ENCODE measurements at places on chromosomes 12 and 14. TPM values are rescaled to one million over a fixed set of nuclear protein-coding genes. Genes with fewer than 3 reads are reported as not detected.

- H3K36me3 ChIP-seq = no peaks in the 10 kb centered on the region
- no peak for DNase-seq
- H3K27me3 ChIP-seq = no peaks in the 10 kb centered on the region
- peak overlapping the region; percentile 27 for H3K27ac ChIP-seq
Observed at GRCh38 chr14:69684461-69685217, 73.2 kb downstream of the SUSD6 start.

Gene RNASE2
- 1.3 TPM for total RNA-seq

Gene GLI1
- total RNA-seq = 0.93 TPM

GRCh38 chr14:23434488-23435222 is 805 bp downstream of the MYH7 start:
- H3K4me1 ChIP-seq = peaks cover 23% of the 10 kb centered on the region
- no peak overlapping the region for H3K4me3 ChIP-seq
- DNase-seq = no peak
- H3K27ac ChIP-seq = no peak overlapping the region

Gene SLCO1A2
- total RNA-seq = not detected

- no peaks in the 10 kb centered on the region for H3K36me3 ChIP-seq
- H3K4me1 ChIP-seq = no peaks in the 10 kb centered on the region
- H3K27me3 ChIP-seq = peaks cover 6% of the 10 kb centered on the region
- H3K4me3 ChIP-seq = no peak overlapping the region
Observed at GRCh38 chr12:5377997-5378592, 53.8 kb upstream of the NTF3 start.

GRCh38 chr12:74171478-74171909 is 366.1 kb upstream of the ATXN7L3B start:
- no peak overlapping the region for H3K27ac ChIP-seq
- H3K4me1 ChIP-seq = no peaks in the 10 kb centered on the region
- H3K4me3 ChIP-seq = no peak overlapping the region
- no peaks in the 10 kb centered on the region for H3K27me3 ChIP-seq
- DNase-seq = no peak

- H3K27ac ChIP-seq = no peak overlapping the region
- no peaks in the 10 kb centered on the region for H3K27me3 ChIP-seq
- no peak overlapping the region for H3K4me3 ChIP-seq
- no peak for DNase-seq
Observed at GRCh38 chr12:100197486-100197885, 3.1 kb upstream of the ACTR6 start.

DNA sequence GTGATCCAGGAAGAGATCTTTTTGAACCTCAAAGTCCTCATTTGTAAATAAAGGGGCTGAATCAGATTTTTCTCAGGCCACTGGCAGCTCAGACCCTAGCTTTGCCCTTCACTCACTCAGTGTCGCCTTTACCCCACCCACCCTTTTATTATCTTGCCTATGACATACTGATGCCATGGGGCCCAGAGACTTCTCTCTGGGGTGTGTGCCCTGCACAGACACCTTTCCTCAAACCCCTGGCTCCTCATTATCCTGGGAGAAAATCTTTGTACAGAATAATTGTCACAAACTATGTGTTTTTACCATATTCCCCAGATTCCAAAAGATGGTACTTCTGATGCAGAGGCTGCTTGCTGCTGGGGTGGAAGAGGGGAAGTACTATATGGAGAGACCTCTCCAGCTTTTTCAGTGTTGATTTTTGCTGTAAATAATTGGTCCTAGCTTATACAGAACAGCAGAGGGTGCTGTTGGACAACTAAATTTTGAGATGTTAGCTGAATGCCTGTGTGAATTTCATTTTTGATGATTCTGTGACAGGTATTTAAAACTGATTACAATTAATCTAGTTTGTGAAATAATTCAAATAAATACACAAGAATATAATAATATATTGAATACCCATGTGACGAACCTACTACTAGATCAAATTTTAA is 53.9 kb upstream of the DCD start:
- H3K36me3 ChIP-seq = no peaks in the 10 kb centered on the region
- H3K27me3 ChIP-seq = peaks cover 22% of the 10 kb centered on the region
- H3K4me3 ChIP-seq = no peak overlapping the region
- no peak for DNase-seq

DNA sequence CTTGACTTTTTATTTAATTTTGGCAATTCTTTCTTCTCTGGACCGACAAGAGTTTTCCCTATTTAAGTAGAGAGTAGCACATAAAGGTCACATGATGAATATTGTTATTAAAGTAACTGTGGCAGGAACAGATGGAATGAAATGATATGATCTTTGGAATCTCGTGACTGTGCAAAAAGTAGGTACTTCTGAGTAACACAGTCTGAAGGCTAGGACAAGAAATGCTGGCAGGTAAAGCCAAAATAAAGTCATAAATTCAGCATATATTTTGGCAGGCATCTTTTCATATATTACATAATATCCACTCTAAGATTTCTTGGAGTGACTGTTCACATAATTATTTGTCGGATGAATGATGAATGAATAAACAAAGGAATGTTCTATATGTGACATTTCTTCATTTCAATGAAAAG is 121.4 kb downstream of the EFCAB11 start:
- H3K27me3 ChIP-seq = no peaks in the 10 kb centered on the region
- H3K4me3 ChIP-seq = no peak overlapping the region
- no peaks in the 10 kb centered on the region for H3K4me1 ChIP-seq
- H3K36me3 ChIP-seq = no peaks in the 10 kb centered on the region
- H3K27ac ChIP-seq = no peak overlapping the region

Gene CLEC2A
- not detected for total RNA-seq

GRCh38 chr12:68056300-68056699 is 67.1 kb downstream of the IFNG-AS1 start:
- DNase-seq = no peak
- no peaks in the 10 kb centered on the region for H3K27me3 ChIP-seq
- no peak overlapping the region for H3K4me3 ChIP-seq
- H3K4me1 ChIP-seq = no peaks in the 10 kb centered on the region
- no peaks in the 10 kb centered on the region for H3K36me3 ChIP-seq

- no peak for DNase-seq
- H3K36me3 ChIP-seq = no peaks in the 10 kb centered on the region
- no peaks in the 10 kb centered on the region for H3K27me3 ChIP-seq
- no peaks in the 10 kb centered on the region for H3K4me1 ChIP-seq
- no peak overlapping the region for H3K4me3 ChIP-seq
Observed at GRCh38 chr12:84767079-84767478, 145.5 kb downstream of the SLC6A15 start.

Data from left ventricle myocardium inferior (tissue), 1 donor.